ENCODE measurements at places on chromosomes 13 and 19.

DNA sequence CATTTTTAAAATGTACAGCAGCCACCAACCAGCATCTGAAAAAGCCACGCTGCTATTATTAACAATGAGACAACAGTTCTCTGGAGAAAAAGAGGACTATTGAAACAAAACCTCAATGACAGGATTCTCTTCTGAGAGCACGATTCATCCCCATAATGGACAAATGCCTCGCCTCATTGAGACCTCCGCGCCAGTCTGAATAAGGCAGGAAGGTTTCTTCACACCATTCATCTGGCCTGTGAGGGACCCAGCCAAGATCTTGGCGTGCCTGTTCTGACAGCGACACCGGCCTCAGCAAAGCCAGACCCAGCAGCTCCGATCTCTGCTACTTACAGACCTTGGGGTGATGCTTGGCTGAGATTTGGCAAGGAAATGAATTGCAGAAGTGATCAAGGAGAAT is 14.8 kb downstream of the SMIM7 start:
- DNase-seq: no peak

DNA sequence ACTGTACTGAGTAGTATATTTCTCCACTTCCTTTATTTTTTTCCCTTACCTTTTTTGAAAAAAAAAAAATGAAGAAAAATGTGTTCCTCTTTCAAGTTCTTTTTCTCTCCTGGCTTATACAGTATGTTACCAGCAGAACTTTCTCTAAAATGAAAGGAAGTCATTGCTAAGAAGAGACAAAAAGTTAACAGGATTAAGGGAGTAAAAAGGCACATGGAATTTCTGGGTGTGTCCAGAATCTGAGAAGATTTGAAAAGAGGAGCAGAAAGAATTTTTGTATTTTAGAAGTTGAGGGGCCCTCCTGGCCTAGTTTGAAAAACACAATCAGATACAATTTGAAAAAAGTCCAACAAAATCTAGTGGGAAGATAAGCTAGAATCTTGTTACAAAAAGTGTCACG is 21.0 kb upstream of the TRIM13 start:
- no peak for DNase-seq

DNA sequence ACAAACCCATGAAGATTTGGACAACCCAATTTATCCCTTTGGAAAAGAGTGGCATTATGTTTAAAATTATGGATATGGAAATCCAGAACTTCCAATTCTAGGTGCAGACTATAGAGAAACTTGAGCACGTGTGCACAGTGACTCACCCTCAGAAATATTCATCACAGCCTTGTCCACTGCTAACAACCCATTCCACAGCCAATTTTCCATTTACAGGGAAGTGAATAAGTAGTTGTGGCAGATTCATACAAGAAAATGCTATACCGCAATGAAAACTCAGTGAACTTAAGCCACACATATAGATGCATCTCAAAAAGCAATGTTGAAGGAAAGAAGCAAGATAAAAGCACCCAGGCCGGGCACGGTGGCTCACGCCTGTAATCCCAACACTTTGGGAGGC is 133.3 kb downstream of the USP12 start:
- no peak for DNase-seq

DNA sequence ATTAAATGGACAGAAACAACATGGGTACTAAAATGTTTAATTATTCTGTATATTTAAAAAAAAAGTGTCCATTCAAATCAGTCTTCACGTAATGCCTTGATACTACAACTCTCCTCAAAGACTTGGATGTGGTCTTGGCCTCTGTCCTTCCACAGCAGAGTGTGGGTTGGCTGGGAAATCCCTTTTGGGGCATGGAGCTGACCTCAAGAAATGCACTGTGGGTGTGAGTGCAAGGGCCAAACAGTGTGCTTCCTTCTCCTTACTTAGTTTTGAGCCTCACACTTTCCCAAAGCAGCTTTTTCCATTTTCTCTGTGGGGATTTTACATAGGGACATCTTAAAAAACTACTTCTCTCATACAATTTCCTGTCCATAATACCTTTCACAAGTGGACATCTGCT is 607.4 kb downstream of the EFNB2 start:
- no peak for DNase-seq

- no peak for DNase-seq
These were observed 1.3 kb upstream of the RINL start for GRCh38 chr19:38879400-38879751.

GRCh38 chr19:33498391-33499000 is 23.1 kb downstream of the PEPD start:
- no peak for DNase-seq

- DNase-seq: no peak
These were observed 772.9 kb upstream of the SLITRK6 start for GRCh38 chr13:86572115-86572514.

- no peak for DNase-seq
These were observed 10.2 kb downstream of the ENOX1 start for GRCh38 chr13:43776501-43777079.

GRCh38 chr13:106527445-106527801 is 8.0 kb downstream of the EFNB2 start:
- no peak for DNase-seq

GRCh38 chr19:49387936-49388372 is at the start of gene KASH5:
Gene KASH5, plus strand, starts transcription at chr19:49388249. Its CDS starts 2,635 bp downstream, at chr19:49390884.
- peak; percentile 96 for DNase-seq

- DNase-seq: no peak
These were observed 221.2 kb downstream of the DCLK1 start for GRCh38 chr13:35909837-35910540.

- no peak for DNase-seq
These were observed 91.0 kb upstream of the SLC15A1 start for GRCh38 chr13:98843482-98843877.

DNA sequence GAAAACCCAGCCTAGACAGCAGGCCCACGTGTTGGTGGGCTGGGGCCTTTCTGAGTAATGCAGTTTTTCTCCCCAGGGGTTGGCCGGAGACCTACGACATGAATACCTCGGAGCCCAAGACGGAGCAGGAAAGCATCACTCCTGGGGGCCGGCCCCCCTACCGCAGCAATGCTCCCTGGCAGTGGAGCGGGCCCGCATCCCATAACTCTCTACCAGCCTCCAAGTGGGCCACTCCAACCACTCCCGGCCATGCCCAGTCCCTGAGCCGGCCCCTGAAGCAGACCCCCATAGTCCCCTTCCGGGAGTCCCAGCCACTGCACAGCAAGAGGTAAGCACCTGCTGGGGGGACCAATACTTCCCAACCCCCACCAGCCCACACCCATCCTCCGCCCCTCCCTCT is 82.9 kb downstream of the DPF1 start:
- no peak for DNase-seq

- no peak for DNase-seq
These were observed 5.6 kb downstream of the PCID2 start for GRCh38 chr13:113202912-113203311.

DNA sequence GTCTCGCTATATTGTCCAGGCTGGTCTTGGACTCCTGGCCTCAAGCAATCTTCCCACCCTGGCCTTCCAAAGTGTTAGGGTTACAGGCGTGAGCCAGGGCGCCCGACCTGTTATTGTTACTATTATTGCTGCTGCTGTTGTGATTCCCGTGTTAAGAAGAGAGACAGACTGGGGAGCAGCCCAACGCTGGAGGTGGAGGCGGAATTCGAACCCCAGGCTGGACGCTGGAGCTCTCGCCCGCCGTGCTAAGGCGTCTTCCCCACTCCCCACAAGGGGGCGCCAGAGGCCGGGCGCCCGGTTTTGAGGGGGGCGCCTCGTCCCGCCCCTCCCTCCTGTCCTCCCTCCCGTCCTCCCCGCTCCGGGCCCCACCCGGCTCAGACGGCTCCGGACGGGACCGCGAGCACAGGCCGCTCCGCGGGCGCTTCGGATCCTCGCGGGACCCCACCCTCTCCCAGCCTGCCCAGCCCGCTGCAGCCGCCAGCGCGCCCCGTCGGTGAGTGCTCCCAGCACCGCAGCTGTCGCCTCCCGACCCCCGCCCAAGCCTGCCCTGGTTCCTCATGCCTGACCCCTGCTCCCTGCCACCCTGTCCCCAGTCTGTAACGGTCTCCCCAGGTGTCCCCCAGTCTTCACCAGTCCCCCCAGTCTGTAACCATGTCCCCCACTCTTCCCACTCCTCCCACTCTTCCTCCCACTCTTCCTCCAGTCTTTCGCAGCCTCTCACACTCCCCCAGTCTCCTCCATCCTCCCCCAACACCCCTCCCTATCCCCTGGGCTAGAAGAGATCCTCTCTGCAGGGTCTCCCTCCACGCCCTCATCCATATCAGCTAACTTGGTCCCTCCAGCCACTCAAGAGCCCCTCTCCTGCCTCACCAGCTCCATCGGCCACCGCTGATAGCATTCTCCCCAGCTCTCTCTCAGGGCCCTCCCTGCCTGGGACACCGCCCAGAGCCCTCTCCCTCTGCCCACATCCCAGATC is at the start of gene EHD2:
TSS of gene EHD2 (plus strand) at position 377 of the 976 bp plus-strand sequence. CDS start 3,191 bp downstream, outside the sequence.
- DNase-seq: peak; percentile 78

DNA sequence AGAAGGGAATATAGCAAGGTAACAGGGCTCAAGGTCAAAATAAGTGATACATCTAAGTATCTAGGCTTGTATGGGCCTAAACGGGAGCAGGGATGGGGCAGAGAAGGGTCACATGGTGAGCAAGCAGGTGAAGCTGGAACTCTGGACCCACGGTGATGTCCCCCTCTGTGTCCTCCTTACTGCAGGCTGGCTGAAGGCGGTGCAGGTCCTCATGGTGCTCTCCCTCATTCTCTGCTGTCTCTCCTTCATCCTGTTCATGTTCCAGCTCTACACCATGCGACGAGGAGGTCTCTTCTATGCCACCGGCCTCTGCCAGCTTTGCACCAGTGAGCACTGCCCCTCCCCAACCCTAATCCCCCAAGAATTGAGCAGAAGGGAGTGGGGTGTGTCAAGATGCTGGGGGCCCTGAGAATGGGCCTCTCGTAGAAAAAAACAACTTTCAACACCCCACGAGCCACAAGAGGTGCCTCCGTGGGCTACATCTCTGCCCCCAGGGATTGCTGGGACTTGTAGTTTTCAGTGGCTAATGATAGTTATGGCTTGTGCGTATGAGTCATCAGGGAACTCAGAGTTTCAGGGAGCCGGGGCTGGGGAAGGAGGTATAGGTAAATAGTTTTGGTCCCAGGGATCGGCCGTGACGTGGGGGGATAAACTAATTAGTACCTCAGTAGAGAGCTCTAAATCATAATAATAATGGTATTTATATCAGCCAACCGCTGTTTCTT is 4.0 kb downstream of the EMP3 start:
- DNase-seq: peak; percentile 79

DNA sequence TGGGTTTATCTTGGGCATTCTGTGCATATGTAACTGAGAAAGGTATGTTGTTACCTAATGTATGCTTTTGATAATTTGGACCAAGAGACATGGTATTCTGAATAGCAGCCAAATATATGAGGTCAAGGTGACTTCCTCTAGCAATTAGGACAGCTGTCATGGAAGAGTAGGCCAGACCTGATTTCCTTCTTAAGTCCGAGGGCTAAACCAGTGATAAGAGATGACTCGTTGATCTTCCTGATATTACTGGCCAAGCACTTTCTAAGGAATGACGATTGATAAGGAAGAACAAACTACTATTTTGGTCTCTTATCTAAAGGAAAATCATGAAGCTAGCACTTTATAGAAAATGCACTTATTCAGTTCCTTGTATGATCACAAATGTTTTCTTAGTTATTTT is 42.7 kb downstream of the ARHGAP35 start:
- DNase-seq: no peak

GRCh38 chr19:5893907-5894703 is 9.5 kb downstream of the NDUFA11 start:
- DNase-seq: no peak

DNA sequence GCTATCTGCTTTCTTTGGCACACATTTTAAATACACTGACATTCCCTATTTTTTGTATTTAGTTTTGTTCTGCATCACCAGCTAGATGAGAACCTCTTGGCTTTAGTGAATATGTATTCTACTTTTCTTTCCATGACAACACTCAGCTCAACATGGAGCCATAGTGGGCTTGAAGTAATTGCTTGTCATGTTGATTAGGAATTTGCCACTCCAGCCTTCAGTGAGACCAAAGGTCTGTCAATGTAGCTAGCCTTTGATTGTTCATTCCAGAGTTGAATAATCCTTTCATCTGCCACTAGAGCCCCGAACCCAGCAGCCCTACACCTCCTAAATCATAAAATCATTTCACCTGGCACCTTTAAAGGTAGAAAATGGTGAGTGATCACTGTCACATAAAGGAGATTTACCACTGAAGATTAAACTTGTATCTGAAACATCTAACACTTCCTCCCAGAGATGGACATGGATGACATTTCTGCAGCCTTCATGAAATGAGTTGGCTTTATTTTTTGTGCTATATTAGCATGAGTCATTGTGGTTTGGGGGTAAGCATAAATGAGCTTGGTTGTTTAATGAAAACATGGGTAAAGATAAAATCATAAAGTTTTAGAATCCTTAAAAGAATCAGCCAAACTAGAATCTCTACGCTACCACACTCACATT is 29.2 kb upstream of the GARRE1 start:
- no peak for DNase-seq

DNA sequence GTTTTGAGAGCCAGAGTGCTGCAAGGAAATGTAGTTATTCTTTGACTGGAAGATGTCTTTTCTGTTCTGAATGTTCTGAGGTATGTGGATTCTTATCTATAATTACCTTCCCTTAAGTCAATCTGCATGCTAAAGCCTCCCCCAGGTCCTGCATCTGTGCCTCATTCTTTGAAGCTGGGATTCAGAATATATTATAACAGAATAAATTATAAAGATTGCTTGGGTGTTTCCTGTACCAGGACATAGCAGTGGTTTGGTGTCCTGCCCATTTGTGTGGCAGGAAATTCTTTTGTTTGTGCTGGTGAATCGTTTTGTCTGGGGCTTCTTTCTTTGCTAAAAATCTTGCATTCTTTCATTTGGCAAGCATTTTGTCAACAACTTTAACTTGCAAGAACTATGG is 60.2 kb downstream of the ITGBL1 start:
- DNase-seq: no peak

GRCh38 chr19:10433131-10433536 is 12.8 kb downstream of the PDE4A start:
- DNase-seq: no peak

GRCh38 chr13:25280396-25280795 is 6.9 kb downstream of the MTMR6 start:
- no peak for DNase-seq

GRCh38 chr13:77779552-77780272 is 82.2 kb downstream of the SLAIN1 start:
- no peak for DNase-seq

Data from activated effector memory CD4-positive, alpha-beta T cell treated with anti-CD3 and anti-CD28 coated beads, Interleukin-2, amount 50 U/mL, for 16 hours (primary cell).